ENCODE measurements at places on chromosomes 4 and X.

GRCh38 chr4:20217521-20217920 is 34.2 kb upstream of the SLIT2 start:
- DNase-seq, result no peak

DNA sequence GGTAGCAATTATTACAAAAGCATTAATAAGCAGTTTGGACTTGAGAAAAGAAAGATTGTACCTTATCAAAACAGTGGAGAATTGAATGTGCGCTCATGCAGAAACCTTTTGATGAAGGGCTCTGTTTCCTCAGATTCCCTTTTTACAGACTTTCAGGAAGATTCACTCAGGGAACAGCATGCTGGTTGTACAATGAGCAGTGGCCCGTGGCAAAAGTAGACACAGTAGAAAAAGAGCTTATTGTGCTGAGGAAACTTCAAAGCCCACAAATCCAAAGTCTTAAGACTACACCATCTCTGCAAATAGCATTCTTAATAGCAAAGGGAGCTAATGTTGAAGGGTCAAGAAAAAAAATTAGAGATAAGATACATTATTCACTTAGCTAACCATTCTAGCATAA is 858.9 kb downstream of the PDHA2 start:
- no peak for DNase-seq

DNA sequence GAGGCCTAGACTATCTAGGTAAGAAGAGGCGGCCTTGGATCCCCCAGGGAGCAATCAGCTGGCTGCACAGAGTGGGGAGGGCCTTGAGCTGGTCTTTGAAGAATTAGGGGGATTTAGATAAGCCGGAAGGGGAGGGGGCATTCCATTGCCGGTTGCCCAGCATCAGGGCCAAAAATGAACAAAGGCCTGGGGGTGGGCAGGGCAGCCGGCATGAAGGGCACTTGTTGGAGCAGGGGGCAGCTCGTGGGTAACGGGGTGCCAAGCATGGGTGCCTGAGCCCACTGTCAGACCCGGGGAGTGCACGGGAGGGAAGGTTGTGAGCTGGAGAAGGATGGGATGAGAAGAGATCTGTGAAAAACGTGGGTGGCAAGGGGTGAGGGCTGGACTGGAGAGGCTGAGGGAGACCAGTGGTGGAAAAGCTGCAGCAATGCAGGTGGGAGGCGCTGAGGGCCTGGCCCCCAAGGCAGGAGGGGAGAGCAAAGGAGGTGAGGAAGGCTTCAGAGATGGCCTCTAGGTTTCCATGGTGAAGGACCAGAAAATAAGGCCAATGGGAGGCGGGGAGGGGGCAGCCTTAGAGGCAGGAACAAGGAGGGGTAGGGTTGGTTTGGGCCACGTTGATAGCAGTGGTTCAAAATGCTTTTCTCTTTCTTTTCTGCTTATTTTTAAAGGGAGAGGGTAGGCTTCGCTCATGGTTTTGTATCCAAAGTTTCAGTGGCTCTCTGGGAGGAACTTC is 8.6 kb downstream of the KLF3 start:
- DNase-seq, result no peak

DNA sequence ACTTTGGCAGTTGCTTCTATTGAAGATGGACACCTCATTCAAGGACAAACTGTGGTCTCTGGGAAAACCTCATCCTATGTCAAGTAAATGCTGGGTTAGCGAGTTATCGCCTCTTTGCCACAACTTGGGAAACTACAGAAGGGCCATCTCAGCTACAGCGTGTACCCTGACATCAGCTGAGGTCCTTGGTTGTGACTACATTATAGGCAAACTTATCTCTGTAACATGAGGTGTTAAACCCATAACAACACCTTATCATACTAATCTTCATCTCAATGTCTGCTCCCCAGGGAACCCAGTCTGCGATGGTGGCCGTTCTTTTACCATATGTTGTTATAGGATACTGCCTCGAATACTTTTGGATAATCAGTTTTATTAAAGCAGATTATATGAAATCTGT is 1862.7 kb downstream of the STIM2 start:
- no peak for DNase-seq

- no peak for DNase-seq
These were observed 41.4 kb upstream of the MAGEA4 start for GRCh38 chrX:151871244-151871643.

DNA sequence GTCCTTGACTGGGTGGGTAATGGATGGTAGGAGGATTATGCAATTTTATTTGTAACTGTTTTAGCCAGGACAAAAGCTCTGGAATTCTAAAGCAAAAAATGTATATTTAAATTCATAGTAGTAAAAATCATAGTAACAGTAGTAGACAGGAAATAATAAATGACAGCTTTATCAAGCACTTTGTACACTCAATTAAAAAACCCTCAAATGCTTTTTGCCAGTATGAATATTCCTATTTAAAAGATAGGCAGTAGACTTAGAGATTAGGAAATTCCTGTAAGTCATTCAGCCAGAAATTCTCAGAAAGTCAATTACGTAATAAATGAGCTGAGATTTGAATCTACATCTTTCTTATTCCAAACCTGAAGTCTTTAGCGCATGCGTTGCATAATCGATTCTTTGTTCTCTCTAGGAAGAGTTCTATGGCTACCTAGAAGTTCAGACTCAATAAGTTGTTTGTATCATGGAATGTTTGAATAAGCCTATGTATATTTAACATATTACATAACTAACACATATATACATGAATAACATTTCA is 2.5 kb downstream of the AADAT start:
- no peak for DNase-seq

- peak; percentile 1 for DNase-seq
These were observed 840 bp downstream of the ZNF711 start for GRCh38 chrX:85244450-85245211.

GRCh38 chrX:11261260-11261659 is 32.0 kb upstream of the AMELX start:
- no peak for DNase-seq

GRCh38 chr4:83569987-83570386 is 34.1 kb downstream of the GPAT3 start:
- no peak for DNase-seq

DNA sequence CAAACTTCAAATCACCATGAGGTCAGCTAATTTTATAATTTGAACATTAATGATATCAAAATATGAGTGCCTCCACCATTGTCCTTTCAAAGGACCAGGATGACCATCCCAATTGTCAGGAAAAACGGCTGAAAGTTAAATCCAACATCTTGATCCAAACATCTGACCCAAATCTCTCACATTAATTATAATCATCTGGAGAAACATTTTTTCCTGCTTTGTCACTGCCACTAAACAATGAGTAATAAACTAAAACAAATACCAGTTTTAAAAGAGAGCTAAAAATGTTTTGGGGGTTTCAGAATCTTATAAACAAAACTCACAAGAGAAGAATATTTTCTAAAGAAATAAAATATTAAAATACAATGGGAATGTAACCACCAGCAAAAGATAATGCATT is 45.7 kb upstream of the NDST4 start:
- no peak for DNase-seq

- no peak for DNase-seq
These were observed 94.1 kb downstream of the IL1RAPL2 start for GRCh38 chrX:104660092-104660491.

DNA sequence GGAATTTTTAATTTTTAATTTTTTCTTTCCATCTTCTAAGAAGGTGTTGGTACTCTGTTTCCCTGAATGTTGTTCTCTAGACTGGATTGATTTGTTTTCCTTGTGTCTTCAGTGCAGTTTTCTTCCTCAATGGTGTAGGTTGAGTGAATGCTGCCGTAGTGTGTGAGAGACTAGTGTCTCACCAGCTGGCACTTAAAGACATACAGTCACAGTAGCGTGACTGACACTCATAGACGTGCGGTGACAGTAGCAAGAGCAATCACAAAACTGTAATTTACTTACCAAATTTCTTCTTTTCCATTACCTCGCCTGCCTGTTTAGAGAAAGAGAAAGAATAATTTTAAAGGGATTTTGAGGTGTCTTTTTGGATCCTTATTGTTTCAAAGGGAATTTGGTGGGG is 21.4 kb upstream of the PGM2 start:
- no peak for DNase-seq

GRCh38 chrX:97096385-97096784 is 212.7 kb downstream of the RPA4 start:
- DNase-seq, result no peak

DNA sequence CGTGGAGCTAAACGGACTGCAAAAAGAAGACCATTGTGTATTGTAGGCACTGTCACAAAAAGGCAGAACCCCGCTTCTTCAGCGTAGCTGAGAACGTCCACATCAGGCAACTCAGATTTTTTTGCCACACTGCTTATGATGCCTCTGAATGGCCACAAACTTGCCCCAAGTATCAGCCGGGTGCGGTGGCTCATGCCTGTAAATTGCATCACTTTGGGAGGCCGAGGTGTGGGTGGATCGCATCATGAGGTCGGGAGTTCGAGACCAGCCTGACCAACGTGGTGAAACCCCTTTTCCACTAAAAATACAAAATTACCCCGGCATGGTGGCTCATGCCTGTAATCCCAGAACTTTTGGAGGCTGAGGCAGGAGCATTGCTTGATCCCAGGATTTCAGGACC is 14.9 kb upstream of the IL3RA start:
- DNase-seq, result no peak

GRCh38 chrX:67674741-67675140 is 130.9 kb downstream of the AR start:
- no peak for DNase-seq

- no peak for DNase-seq
These were observed 50.1 kb downstream of the ELF2 start for GRCh38 chr4:139126898-139127297.

GRCh38 chrX:7390441-7390840 is 242.5 kb upstream of the PUDP start:
- DNase-seq, result no peak

GRCh38 chrX:20802036-20802435 is 535.3 kb upstream of the RPS6KA3 start:
- DNase-seq, result no peak

GRCh38 chr4:151199319-151200190 is 77.4 kb upstream of the PRSS48 start:
- peak; percentile 59 for DNase-seq

DNA sequence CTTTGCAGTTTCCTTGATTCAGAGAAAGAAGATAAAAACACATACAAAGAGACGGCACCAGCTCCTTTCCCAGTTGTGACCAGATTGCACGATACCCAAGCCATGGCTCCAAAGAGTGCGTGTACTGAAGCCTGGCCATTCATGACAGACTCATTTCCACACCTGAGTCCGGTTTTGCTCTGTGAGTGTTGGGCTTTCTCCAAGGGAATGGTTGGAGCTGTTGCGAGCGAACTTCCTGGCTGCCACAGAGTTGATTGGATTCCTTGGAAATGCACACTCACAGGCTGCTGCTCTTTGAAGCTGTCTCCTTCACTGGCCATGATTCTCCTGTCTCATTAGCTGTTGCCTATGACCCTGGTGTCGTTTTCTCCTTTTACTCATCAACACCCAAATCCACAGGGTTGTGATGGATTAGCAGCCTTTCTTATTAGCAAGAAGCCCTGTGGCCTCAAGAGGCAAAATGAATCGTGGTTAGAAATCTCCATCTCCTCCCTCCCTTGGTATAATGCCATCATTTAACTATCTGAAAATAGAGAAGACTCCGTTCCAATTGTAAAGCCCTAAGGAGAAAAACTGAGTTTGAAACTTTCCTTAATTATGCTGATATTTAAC is 43.9 kb upstream of the BBS12 start:
- DNase-seq, result no peak

- no peak for DNase-seq
These were observed 163.2 kb downstream of the FRAS1 start for GRCh38 chr4:78220283-78220682.

- no peak for DNase-seq
These were observed 87.2 kb downstream of the FRYL start for GRCh38 chr4:48692897-48693296.

- DNase-seq, result no peak
These were observed 25.5 kb downstream of the FAM120C start for GRCh38 chrX:54157561-54157960.

DNA sequence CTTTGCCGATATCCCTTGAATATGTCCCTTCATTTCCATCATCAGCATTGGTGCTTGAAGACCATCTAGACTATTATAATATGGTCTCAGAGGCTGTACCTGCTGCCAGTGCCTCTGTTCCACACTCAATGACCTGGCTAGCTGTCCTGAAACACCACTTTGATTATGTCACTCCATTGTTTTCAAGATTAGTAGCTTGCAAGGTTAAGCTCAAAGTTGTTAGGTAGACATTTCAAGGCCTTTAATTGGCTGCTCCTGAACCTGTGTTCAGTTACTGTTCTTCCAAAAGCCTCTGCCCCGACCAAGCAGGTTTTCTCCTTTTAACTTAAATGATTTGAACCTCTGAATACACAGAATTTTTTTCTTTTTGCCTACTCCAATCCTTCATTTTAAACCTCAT is 52.9 kb downstream of the C4orf33 start:
- no peak for DNase-seq

DNA sequence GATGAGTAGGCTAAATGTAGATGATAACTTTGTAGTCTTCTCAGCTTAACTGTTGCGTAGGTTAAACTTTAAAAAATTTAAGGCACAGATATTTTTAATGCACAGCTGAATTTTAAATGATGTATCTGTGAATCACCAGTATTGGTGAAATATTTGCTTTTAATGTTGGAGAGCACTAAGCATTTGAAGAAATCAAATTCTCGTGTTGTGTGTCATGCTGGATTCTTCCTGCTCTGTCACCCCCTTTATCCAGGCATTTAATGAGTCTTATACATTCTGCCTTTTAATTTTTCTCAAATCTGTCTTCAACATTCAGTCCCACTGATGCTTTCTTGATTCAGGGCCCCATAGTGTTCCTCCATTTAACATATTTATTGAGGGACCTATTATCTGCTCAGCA is 76.7 kb downstream of the SLC4A4 start:
- DNase-seq, result no peak

GRCh38 chr4:188162698-188163097 is 23.5 kb downstream of the TRIML1 start:
- no peak for DNase-seq

DNA sequence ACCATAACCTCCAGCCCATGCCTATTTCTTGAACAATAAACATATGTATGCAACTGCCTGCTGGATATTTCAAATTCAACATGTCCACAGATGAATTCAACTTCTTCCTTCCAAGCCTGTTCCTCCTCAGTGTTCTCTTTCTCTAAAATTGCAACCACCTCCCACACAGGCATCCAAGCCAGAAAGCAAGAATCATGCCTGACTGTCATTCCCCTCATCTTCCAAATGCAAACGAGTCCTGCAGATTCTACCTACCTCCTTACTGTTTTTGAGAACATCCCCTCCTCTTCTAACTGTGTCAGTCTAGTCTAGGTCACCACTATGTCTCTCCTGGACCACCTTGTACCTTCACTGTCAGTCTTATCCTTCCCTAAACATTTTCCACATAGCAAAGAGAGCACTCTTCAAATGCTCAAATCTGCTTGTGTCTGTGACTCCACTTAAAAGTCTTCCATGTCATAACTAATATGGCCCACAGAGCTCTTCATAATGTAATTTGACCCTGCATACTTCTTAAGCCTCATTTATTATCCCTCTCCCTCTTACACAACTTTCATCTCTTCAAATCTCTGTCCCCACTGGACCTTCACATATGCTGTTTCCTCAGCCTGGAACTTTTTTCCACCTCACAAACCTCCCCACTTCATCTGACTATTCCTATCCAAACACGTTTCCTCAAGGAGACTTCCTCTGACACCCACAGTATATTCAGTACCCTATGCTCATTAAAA is 25.7 kb downstream of the MAPK10 start:
- DNase-seq, result no peak
